Uterus (tissue), 4 donors: ENCODE measurements at places on chromosomes 2 and 18.

DNA sequence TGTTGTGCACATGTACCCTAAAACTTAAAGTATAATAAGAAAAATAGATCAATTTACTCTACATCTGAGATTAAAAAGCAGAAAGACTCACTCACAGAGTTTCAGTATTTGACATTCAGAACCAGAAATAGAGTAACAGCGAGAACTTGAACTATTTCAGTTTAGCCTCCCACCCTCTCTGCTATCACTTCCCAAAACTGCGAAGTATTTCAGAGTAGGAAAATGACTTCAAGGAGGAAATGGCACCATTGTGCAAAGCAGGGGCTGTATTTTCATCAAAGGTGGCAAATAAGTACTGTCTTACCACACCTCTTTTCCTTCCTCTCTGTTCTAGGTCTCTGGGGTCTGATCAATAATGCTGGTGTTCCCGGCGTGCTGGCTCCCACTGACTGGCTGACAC, 13.6 kb downstream of the DHRS9 start:
- DNase-seq = no peak

- DNase-seq = no peak
Observed at GRCh38 chr18:23563377-23564043, 22.8 kb downstream of the NPC1 start.

- DNase-seq = no peak
Observed at GRCh38 chr18:44758861-44759631, 78.4 kb downstream of the SETBP1 start.

- no peak for DNase-seq
Observed at GRCh38 chr18:26650310-26651268, 102.2 kb upstream of the KCTD1 start.

- DNase-seq = no peak
Observed at GRCh38 chr2:50388324-50388723, 643.6 kb downstream of the NRXN1 start.

- DNase-seq = no peak
Observed at GRCh38 chr2:237866101-237866621, 6.7 kb downstream of the RAMP1 start.

- no peak for DNase-seq
Observed at GRCh38 chr18:63182310-63182772, 137.2 kb downstream of the BCL2 start.

DNA sequence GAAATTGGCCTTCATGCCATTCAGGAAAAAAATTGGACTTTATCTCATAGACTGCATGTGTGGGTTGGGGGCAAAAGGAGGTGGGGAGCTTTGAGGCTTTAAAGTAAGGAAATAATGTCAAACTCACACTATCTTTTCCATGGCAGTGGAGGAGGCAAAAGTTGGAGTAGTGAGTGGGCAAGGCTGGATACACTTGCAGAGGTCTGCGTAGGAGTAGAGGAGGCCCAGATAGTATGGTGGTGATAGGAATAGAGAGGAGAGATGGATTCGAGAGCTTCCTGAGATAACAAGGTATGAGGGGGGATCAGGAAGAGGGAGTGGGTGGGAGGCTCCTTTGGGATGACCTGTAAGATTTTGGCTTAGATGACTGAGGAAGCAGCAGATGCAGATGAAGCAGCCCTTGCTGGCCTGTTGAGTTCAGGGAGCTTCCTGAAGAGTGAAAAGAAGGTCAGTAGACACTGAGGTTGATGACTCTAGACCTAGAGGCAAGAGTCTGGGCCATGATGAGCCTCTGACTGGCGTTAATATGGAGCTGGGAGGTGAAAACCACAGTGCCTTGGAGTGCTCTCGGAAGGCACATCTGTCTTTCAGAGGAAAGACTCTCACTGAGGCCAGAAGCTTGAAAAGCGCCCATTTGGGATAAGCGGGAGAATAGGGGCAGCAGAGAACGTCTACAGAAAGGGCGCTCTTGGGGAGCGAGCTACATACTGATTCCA, 5.8 kb downstream of the UNC50 start:
- no peak for DNase-seq

DNA sequence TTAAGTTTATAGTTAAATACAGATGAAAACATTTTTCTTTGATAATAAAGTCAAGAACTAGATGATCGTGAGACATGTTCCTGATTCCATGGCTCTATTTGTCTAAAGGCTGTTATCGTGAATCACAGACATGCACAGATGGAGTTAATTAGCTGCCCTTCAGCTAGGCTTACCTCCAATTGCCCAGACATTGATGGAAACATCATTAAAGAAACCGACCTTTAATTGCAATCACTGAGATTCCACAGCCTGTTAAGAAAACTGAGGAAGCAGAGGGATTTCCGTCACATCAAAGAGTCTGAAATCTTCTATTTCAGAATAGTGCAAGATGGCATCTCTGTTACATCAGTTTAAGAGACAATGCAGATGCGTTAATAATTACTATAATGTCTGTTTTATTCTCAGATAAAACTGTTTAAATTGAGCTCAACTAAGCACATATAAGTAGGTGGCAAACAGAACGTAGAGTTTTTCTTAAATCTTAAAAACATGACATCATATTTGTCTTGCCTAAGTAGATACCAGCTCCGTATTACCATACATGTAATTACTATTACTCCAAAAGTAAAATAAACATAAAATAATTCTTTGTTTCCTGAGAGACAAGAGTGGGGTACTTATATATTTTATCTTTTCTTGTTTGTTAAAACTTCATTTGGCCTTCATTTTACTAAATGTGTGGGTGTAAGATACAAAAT, 23.9 kb upstream of the CRACDL start:
- no peak for DNase-seq

DNA sequence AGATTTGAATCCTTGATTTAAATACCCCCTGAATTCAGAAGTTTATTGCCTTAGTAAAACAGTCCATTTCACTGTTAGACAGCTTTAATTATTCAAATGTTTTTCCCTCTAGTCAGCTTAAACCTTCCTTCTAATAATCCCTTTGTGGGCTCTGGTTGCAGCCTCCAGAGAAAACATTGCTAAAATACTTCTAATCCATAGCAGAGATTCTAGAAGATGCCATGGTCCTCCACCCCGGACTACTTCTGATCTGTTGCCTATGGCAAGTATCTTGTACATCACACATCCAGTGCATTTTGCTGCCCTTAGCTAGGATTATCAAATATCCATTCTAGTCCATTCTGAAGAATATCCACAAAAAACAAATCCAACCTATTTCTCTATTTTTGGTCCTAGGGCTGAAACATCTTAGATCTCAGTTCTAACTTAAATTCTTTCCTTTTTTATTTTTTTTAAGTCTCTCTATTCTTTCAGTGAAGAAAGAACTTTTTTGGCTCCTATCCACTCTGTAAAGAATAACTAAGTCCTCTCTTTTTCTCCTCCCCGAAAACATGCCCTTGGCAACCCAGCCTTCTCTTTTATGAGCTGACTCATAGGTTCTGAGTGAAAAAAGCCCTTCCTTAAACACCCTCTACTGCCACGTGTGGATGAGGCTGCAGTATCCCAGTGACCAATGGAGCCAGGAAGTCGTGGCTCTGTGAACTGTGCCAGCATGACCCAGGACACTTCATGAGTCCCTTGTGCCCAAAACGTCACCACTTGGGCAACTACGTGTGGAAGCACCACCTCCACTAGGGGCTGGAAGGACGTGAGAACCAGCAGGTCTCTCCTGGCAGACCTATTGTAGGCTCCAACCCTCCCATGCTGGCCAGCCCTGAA, 349.8 kb downstream of the TNS1 start:
- DNase-seq = peak; percentile 71

DNA sequence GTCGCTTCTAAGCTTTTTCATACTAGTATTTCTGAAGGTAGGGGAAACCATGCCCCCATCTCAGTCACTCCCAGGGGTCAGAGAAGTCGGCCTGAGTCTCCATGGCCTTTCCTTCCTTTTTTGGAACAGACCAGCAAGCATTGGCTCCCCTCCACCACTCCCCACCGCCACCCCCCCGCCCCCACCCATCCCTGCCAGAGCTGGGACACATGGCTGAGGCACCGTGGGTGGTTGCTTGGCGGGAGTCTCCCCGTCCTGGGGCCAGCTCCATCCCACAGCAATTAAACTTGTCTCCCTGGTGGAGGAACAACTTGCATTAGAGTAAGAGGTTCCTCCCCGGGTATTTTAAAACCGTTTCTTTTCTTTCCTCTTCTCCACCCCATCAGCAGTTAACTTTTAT, 100.8 kb upstream of the TFPI start:
- no peak for DNase-seq

- DNase-seq = no peak
Observed at GRCh38 chr2:145292166-145292565, 772.2 kb upstream of the ZEB2 start.

DNA sequence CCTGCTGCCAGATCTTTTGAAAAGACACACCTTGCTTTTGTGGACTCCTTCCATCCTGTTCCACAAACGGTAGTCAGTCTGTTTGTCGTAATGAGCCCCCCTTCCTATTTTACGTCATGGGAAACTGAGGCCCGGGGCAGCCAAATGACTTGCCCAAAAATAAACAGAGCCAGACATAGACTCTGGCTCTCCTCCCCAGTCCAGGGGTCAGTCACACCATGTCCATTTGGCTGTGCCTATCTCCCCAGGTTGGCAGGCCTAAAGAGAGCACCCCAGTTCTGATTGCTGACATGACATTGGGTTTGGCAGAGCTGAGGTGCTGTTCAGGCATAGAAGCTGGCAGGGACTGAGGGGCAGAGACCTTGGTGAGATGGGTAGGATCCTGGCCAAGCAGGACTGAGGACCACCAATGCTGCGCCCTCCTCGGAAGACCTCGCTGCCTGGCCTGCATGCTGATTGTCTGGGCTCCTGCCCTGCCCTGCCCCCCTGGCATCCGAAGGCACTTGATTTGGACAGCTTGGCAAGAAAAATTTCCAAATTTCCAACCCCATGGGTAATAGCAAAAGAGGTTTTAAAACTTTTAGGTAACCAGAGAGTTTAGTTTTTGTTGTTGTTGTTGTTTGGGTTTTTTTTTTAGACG, 335.4 kb downstream of the DYSF start:
- no peak for DNase-seq

DNA sequence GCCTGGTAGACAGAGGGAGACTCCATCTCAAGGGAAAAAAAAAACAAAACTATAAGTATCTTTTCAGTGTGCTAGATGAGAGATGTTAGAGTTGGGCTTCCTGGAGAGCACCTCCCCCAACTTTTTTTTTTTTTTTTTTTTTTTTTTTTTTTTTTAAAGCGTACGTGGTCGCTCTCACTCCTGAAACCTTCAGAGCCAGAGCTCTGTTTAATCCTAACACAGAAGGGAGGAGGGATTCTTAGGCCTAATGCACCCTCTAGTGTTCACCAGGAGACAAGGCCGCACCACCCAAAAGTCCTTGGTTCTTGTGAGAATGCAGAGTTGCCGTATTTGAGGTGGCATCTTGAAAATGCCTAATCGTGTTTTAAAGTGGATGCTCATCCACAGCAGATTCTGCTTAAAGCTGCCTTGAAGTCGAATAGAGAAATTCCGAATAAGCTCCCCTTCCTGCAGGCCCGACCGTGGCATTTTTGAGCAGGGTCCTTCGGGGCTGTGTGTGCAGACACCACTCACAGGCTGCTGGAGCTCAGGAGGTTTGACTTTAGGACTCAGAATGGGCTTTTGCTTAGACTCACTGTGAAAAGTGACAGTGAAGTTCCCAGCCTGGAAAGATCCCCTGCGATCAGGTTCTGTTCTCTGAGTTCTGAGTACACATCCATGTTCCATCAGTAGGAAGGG, 252.6 kb downstream of the AGAP1 start:
- peak; percentile 65 for DNase-seq

GRCh38 chr2:80529466-80530165, 225.1 kb upstream of the LRRTM1 start:
- DNase-seq = no peak

DNA sequence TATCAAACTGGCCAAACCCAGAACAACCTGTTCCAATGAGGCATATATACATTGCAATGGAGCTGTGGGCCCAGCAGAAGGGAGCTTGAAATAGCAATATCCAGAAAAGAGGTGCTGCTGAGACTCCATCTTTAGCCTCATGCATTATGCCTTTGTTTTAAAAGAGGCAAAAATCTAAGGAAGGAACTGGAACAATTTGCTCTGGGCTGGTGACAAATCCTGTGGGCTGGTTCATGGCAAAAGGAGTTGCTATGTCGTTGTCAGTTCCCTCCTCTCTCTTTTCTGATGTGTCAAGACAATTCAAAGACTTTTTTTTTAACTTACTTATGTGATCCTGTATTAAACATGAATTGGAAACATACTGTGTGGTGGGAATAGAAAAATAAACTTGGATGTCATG, 124.2 kb upstream of the FSHR start:
- DNase-seq = no peak

DNA sequence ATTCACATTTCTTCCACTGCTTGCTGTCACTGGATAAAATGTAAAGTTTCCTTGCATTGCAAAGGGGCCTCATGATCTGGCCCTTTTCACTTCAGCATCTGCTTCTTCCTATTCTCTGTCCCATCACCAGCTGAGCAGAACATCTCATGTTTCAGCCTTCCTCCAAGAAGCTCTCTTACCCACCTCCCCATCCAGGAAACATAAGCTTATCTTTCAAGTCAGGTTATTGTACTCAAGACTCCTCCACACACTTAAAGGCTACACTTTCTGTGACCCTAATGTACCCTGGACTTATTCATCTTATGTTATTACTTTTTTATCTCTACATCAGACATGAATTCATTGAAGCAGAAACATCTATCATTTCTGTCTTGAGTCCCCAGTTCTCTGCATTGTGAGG, 230.5 kb downstream of the PMAIP1 start:
- DNase-seq = no peak

DNA sequence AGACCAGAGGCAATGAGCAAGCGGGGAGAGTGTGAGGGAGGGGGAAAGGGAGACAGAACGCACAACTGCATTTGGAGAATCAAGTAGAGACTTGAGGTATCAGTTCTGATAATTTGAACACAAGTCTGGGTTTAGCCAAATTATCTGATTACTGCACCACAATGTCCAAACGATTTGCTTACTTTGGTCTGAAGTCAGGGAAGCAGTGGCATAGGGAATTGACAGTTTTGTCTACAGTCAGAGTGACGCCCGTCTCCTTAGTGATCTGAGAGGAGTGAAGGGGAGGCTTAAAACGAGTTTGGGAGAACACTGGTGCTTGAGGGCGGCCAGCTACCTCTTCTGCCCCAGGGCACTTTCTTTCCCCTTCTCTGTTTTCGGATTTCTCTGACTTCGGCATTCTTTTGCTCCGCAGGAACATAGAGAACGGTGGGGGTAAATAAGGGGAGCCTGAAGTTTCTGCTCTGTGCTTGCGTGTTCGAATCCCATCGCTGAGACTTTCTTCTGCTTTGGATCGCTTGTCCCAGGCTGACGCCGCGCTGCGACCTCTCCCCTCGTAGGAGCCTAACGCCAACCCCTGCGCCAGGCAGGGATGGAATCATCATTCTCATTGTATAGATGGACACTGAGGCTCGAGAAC, 2.9 kb upstream of the DLX2 start:
- DNase-seq = no peak

DNA sequence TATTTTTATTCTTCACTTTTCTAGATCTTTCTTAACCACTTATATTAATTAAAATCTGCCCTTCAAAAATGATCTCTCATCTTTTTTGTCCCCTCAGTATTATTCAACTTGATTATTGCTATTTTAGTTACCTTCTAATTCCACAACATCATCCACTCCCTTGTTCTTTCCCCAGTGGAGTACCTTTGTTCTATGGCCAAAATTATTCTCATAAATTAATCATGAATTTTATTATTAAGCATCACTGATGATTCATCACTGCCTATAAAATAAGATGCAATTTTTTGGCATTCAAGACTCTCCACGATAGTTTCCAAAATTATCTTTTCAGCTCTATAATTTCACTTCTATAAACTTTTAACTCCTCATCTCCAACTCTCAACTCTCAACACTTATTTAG, 505.7 kb downstream of the SPAG16 start:
- no peak for DNase-seq
